ENCODE measurements at places on chromosomes 7 and 10.

- DNase-seq: no peak
These were observed 4.2 kb downstream of the FGFR2 start for GRCh38 chr10:121594076-121594475.

DNA sequence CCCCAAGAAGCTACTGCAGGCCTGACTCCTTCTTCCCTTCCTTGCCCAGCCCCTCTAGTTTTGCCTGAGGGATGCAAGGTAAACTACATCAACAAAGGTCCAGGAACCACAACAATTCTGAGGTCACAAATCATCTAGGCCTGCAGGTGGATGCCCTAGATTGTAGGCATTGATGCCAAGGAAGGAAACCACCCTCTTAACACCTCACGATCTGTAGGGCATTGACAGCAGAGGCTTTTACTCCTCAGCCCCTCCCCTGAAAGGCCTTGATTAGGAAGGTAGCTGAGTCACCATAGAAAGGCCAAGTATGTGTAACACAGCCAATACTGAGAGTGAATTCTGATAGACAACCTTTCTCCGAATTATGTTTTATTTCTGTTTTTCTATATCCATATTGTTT lies 46.7 kb upstream of the FAM3C start:
- DNase-seq: no peak

DNA sequence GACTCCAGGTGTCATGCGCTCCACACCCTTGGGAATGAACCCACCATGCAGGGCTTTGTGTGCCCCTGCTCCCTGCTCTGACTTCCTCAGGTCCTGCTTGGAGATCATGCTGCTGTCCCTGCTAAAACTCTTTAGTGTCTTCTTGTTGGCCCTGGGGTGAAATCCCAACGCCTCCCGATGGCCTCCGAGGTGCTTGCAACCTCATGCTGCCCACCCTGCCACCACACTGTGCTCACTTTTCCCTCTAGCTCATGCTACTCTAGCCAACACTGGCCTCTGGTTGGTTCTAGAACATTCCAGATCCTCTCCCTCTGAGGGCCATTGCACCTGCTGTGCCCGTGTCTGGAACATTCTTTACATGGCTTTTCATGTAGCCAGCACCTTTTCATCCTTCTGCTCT lies 227.7 kb downstream of the ADAM12 start:
- no peak for DNase-seq

- DNase-seq: no peak
These were observed 17.7 kb downstream of the ACSM6 start for GRCh38 chr10:95211606-95212279.

DNA sequence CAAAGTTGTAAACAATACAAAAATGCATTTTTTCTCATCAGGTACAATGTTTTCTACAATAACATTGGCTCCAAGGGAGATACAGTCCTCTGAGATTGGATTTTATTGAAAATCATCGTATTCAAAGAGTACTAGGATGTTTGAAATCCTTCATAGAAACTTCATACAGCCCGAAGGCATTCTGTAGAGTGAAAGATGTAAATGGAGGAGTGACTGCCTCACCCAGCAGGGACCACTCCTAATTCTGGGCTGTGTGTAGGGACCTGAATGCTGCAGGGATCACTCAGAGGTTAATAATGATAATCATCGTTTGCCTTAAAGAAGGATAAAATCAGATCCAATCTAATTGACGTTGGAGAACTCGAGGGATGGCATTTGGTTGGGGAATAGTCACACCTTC lies 198.6 kb downstream of the HECW1 start:
- no peak for DNase-seq

- no peak for DNase-seq
These were observed 5.7 kb upstream of the GSTK1 start for GRCh38 chr7:143257501-143257900.

GRCh38 chr10:35349389-35349915 lies 13.1 kb downstream of the CCNY start:
- DNase-seq: no peak

- no peak for DNase-seq
These were observed 7.1 kb downstream of the CPVL start for GRCh38 chr7:29139191-29139590.

- DNase-seq: no peak
These were observed 18.7 kb downstream of the CALD1 start for GRCh38 chr7:134798155-134798554.

DNA sequence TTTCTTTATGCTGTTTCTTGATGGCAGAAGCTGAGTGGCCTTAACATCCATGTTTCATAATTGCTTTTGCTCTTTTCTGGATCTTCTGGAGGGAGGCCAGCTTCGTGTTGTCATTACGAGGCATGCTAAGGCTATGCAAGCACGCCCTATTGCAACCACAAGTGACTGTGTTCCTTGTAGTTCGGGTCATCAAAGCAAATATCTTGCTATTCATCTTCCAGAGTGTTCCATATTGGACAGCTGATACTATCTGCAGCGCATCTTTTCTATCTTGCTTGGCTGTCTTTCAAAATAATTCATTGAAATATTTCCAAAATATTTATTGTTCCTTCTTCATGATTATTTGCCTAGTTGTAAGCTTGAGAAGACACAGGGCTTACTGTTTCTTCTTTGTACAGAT lies 5.0 kb downstream of the EPHB6 start:
- no peak for DNase-seq
